ENCODE measurements at places on chromosomes 6 and 20.

- DNase-seq, result no peak
Observed at GRCh38 chr20:35698298-35699126, 640 bp downstream of the NFS1 start.

- DNase-seq, result peak; percentile 50
Observed at GRCh38 chr6:21589352-21590345, 3.9 kb upstream of the SOX4 start.

DNA sequence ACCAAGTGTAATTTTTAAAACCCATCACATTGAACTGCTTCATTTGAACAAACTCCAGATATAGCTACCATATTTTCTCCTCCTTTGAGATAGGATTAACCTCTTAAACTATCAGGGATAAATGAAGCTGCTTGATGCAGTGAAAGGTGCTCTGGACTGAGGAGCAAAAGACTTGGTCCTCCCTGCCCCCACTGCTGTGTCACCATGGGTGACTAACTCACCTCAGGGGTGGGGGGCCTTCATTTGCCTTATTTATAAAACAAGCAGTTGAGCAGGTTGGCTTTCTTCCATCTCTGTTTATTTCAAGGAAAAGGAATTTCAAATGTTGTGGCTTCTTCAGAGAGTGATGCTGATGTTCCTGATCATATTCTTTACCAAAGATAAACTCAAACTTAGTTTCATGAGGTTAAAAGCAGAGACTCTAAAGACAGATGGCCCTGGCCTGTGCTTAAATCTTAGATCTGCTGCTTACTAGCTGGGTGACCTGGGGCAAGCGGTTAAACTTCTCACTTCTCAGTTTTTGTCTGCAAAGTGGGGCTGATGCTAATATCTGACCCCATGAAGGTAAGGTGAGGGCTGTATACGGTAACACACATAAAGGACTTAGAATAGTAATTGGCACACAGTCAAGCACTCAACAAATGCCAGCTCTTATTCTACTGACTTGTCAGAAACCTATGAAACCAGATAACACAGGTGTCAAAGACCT, 50.5 kb downstream of the FHL5 start:
- no peak for DNase-seq

DNA sequence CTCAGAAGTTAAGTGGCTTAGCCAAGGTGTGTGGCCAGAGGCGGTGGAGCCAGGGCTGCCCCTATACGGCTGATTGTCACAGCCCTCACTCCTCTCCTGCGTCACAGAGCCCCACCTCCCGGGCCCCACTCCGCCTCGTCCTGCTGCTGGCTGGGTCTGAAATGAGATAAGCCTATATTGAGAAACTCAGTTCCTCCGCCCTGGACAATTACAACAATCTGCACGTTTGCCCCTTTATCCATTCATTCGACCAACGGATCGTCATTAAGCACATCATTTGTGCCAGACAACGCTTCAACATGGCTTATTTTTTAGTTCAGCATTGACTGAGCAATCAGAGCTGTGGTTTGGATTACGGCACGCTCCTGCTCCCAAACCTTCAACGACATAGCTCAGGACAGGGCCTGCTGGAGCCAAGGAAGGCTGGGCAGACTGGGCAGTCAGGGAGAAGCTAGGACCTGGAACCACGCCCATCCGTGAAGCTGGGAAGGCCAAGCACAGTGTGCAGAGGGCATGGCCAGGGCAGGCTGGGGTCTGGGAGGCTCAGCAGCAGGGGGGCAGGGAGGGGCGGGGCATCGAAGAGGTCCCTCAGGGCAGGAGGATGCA, 16.6 kb upstream of the EZR start:
- no peak for DNase-seq

DNA sequence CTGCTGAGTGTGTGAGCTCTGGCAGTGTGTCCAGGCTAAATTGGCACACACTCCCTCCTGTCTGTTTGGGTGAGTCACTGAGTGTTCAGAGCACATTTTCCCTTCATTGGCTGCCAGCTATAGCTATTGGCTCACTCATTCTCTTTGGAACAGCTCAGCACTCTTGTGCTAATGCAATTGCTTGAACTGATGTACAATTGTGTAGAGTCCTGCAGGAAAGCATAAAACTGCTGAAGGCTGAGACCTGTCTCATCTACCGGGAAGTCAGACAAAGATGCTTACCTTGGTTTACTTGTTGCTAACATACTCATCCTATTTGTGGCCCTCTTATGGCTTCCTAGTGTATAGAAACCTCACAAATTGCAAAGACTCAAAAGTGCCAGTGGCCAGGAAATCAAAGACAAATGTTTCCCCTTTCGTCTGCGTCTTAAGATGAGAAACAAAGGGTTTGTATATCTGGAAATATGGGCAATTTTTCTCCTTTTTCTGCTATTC, 351.0 kb downstream of the BCKDHB start:
- no peak for DNase-seq

- DNase-seq, result no peak
Observed at GRCh38 chr6:106927531-106928398, 46.8 kb downstream of the CD24 start.
